ENCODE measurements at places on chromosomes 5 and 9. TPM values are rescaled to one million over a fixed set of nuclear protein-coding genes. Genes with fewer than 3 reads are reported as not detected.

ENTREP1 gene
- not detected for total RNA-seq

GRCh38 chr5:16812911-16813310 lies 123.2 kb downstream of the MYO10 start:
- no peak for DNase-seq

- DNase-seq = no peak
Measured at GRCh38 chr5:73507062-73507461, 8.8 kb downstream of the BTF3 start.

GRCh38 chr9:120442308-120442995 lies 137.5 kb downstream of the CDK5RAP2 start:
- no peak for DNase-seq

FCN2 gene
- total RNA-seq = not detected

CER1 gene
- not detected for total RNA-seq

CCL21 gene
- not detected for total RNA-seq

GRCh38 chr9:124218438-124218982 lies 39.2 kb upstream of the NEK6 start:
- no peak for DNase-seq

Measured in CD4-positive, alpha-beta memory T cell (primary cell).